Thymus (tissue), 14 donors: ENCODE measurements at places on chromosomes 6 and 20. TPM values are rescaled to one million over a fixed set of nuclear protein-coding genes. Genes with fewer than 3 reads are reported as not detected.

- no peaks in the 10 kb centered on the region for H3K36me3 ChIP-seq
- H3K4me3 ChIP-seq = no peak overlapping the region
- no peaks in the 10 kb centered on the region for H3K4me1 ChIP-seq
- DNase-seq = no peak
Measured at GRCh38 chr20:19924255-19924654, 92.9 kb upstream of the NAA20 start.

DNA sequence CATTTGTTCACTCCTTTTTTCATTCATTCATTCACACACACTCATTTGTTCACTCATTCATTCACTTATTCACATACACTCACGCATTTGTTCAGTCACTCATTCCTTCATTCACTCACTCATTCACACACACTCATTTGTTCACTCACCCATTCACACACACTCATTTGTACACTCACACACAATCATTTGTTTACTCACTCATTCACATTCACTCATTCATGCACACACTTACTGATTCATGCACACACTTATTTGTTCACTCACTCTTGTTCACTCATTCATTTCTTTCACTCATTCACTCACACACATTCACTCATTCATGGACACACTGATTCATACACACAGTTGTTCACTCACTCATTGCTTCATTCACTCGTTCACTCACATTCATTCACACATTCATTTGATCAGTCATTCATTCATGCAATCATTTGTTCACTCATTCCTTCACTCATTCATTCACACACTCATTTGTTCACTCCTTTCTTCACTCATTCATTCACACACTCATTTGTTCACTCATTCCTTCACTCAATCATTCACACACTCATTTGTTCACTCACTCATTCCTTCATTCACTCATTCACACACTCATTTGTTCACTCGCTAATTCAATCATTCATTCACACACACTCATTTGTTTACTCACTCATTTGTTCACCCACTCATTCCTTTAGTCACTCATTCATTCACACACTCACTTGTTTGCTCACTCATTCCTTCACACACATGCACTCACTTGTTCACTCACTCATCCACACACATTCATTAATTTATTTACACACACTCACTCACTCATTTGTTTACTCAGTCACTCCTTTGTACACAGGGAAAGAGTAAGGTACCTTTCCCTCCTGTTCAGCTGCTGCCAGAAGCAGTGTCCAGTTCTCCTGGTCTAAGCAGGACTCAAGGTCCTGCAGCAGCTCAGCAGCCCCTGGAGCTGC is 50.7 kb upstream of the BHLHE23 start:
- H3K27me3 ChIP-seq = peaks cover 2% of the 10 kb centered on the region
- H3K36me3 ChIP-seq = no peaks in the 10 kb centered on the region
- no peaks in the 10 kb centered on the region for H3K4me1 ChIP-seq
- H3K27ac ChIP-seq = no peak overlapping the region

Gene TPD52L1
- 6.3 TPM for total RNA-seq

GRCh38 chr6:132390017-132390416 is 11.3 kb downstream of the MOXD1 start:
- H3K36me3 ChIP-seq = no peaks in the 10 kb centered on the region
- no peaks in the 10 kb centered on the region for H3K27me3 ChIP-seq
- H3K4me3 ChIP-seq = no peak overlapping the region
- H3K27ac ChIP-seq = no peak overlapping the region
- no peaks in the 10 kb centered on the region for H3K4me1 ChIP-seq
- DNase-seq = no peak

DNA sequence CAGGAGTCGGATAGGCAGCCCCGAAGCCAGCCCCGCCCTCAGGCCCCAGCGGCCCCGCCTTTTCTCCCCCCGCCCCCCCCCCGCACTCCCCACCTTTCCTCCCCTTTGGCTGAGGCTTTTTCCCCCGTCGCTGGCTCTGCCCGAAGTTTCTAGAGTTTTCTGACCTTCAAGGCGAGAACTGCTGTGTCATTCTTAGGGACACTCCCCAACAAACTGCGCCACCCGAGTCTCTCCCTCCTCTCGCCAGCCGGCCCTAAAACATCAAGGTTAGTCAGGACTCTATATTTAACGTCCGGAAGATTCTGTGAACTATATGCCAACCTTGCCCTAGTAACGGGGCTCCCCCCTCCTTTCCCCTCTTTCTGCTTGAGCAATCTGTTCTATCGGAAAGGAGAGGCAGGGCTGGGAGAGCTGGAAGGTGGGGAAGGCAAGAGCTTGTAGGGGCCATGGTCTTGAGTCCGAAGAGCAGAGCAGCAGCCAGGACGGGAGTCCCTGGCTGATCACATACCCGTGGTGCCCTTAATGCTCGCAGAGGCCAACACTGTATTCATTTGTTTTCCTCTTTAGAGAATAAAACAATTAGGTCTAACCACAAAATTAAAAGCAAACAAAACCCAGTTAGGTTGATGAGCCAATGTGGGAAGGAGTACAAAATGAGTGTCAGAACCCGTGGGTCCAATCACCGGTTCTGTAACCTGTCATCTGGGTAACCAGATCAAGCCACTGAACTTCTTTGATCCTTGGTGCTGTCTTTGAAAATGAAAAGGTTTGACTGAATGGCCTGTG is 5.3 kb upstream of the HSPA1B start:
- H3K36me3 ChIP-seq = no peaks in the 10 kb centered on the region
- peaks cover 15% of the 10 kb centered on the region for H3K4me1 ChIP-seq
- peaks cover 21% of the 10 kb centered on the region for H3K27me3 ChIP-seq
- peak overlapping the region; percentile 80 for H3K27ac ChIP-seq

DNA sequence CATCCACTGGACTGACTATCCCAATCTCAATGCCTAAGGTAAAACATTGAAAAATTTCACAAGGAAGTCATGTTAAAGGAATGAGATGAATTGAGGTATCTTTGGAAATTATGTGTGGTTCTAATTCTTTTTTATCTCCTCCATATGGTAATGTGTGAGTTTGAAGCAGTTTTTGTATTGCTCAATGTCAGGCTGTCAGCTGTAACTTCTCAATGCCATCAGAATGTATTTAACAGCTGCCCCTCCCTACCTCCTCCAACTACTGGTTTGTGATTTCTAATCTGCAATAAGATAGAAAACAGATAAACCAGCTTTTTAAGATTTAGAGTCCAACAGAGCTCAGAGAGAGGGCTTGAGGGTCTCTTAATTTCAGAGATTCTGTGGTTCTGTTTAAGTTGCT is 1005.8 kb upstream of the ADGRB3 start:
- H3K4me1 ChIP-seq = no peaks in the 10 kb centered on the region
- no peaks in the 10 kb centered on the region for H3K36me3 ChIP-seq
- H3K27me3 ChIP-seq = no peaks in the 10 kb centered on the region

Gene VSTM2L
- total RNA-seq = 4.4 TPM

DNA sequence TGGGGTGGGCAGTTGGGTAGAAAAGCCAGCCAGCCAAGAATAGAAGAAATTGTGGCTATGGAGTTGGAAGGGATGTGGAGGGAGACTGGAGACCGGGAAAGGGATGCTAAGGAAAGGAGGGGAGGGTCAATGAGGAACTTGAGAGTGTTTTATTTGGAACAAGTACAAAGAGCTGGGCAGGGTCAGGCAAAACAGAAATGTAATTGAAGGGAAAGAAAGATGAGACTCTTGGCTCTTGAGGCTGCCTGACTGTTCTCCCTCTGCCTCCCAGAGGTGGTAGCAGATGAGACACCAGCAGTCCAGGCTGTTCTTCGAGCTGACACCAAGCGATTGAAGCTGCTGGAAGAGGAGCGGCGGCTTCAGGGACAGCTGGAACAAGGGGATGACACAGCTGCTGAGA is 12.7 kb downstream of the ABCF1 start:
- no peak for DNase-seq
- H3K36me3 ChIP-seq = peaks cover 91% of the 10 kb centered on the region
- no peaks in the 10 kb centered on the region for H3K4me1 ChIP-seq
- no peak overlapping the region for H3K4me3 ChIP-seq
- no peaks in the 10 kb centered on the region for H3K27me3 ChIP-seq

GRCh38 chr6:34729631-34730470 is 27.5 kb upstream of the SNRPC start:
- no peak for DNase-seq
- no peaks in the 10 kb centered on the region for H3K4me1 ChIP-seq
- H3K4me3 ChIP-seq = no peak overlapping the region
- no peak overlapping the region for H3K27ac ChIP-seq
- no peaks in the 10 kb centered on the region for H3K27me3 ChIP-seq

Gene RIPPLY2
- 0.28 TPM for total RNA-seq

GRCh38 chr6:27604986-27605385 is 132.1 kb upstream of the ZNF184 start:
- peaks cover 29% of the 10 kb centered on the region for H3K27me3 ChIP-seq
- no peaks in the 10 kb centered on the region for H3K4me1 ChIP-seq
- DNase-seq = no peak
- H3K36me3 ChIP-seq = no peaks in the 10 kb centered on the region

Gene PTCRA
- total RNA-seq = 145 TPM

DNA sequence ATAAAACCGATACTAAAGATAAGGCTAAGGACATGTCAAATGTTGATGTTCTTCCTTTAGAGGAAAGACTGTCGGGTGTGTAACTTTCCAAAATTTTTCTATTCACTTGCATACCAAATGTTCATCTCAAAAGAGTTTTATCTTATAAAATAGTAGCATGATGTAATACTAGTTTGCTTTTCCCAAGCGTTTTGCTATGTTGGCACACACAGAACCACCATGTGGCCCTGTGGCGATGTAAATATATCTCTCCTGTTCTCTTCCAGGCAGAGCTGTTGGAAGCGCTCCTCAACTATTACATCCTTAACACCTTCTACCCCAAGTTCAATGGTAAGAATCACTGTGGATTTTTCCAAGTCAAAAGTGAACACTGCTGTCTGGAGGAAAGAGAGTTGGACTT is 26.5 kb downstream of the LBP start:
- no peaks in the 10 kb centered on the region for H3K4me1 ChIP-seq
- H3K27me3 ChIP-seq = no peaks in the 10 kb centered on the region
- H3K36me3 ChIP-seq = no peaks in the 10 kb centered on the region

Gene GPX5
- not detected for total RNA-seq

Gene SNAP91
- total RNA-seq = 0.66 TPM

GRCh38 chr6:32517654-32518445 is 12.2 kb downstream of the HLA-DRB5 start:
- DNase-seq = no peak
- no peaks in the 10 kb centered on the region for H3K36me3 ChIP-seq
- no peaks in the 10 kb centered on the region for H3K4me1 ChIP-seq

Gene TRIM10
- 0.57 TPM for total RNA-seq
